ENCODE measurements at places on chromosomes 16 and 17. TPM values are rescaled to one million over a fixed set of nuclear protein-coding genes. Genes with fewer than 3 reads are reported as not detected.

MARCHF10 gene
- not detected for total RNA-seq

DNA sequence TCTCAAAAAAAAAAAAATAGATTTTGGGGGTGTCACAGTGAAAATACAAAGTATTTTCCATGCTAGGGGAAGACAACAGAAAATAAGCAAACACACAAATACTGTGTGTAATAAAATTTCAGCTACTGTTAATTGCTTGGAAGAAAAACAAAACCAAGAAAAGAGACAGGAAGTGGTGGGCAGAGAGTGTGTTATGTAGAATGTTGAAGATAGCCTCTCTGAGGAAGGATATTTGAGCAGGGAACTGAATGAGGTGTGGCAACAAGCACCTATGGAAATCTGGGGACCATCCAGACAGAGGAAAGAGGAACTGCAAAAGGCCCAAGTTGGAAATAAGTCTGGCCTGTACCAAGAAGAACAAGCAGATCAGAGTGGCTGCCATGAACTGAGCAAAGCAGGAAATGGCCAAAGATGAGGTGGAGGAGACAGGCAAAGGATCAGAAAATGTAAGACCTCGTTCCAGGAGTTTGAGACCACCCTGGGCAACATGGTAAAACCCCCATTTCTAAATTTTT lies 7.8 kb upstream of the USP31 start:
- DNase-seq, result no peak

- no peak for DNase-seq
These were observed 441 bp downstream of the CMTM4 start for GRCh38 chr16:66695935-66696668.

GRCh38 chr16:81060576-81061306 lies 16.3 kb downstream of the C16orf46 start:
- DNase-seq, result no peak

DNA sequence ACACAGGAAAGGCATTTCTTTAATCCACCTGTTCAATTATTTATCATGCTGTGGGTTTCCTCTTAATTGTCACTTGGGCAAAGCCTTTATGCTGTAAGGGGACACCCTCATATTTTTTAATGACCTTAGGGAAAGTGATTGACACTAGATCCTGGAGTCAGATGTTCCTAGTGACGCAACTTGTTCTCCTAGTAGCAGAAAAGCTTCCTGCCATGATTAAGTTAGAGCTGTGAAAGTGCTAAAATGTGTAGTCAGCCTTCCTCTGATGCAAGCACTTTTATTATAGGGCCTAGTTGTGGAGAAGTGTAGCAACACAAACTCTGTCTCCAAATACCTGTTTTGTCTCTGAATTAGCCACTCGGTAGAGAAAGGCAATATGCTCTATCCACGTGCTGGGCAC lies 12.3 kb downstream of the TMEM100 start:
- DNase-seq, result no peak
